NCI-H1436 (cell line): ENCODE measurements at places on chromosomes 2 and 18.

DNA sequence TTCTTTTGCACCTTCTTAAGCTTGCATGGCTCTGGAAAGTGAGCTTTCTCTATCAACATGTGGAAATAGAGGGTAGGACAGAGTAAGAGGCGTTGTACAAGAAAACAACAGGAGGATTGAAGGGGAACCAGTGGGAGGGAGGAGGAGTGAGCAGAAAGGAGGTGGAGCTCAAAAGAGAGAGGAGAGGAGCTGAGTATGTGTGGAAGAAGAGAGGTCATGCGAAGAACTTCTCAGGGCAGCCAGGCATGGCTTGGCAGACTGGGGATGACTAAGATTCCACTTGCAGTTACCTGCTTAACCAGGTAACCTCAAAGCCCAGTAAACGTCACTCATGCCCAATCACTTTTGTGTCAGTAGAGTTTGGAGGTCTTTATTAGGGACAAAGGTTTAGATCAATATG is 105.1 kb downstream of the BCL2L11 start:
- DNase-seq = no peak

GRCh38 chr2:19989667-19990415 is at the start of gene WDR35:
Gene WDR35 (minus strand): TSS chr2:19990105. CDS start chr2:19990015, 90 bp downstream.
- DNase-seq = peak; percentile 85

- no peak for DNase-seq
These were observed 38.0 kb upstream of the GPD2 start for GRCh38 chr2:156398176-156398575.

DNA sequence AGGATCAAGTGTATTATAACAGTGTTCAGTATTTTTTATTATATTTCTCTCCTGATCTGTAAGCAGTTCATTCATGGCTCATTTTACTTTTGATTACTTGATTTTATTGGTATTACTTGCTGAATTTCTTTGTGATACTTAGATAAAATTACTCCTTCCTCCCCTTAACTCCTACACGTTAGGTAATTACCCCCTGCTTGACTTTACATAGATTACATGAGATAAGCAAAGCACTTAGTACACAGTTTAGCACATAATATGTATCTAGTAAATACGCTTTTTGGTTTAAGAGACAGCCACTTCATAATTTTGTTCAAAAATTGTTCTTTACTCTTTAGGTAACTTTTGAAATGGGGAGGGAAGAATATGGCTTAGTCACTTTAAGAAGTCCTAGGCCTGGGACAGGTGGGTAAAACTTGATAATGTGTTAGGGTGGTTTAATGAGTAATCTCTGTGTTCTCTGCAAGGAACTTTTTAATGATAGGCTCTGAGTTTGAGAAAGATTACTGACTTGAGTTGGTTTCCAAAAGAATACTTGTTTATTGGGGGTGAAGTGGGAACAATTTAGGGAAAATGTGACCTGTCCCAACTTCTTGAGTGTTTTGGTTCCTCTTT is 80.9 kb downstream of the NCOA1 start:
- no peak for DNase-seq

- no peak for DNase-seq
These were observed 678 bp upstream of the OTX1 start for GRCh38 chr2:63049970-63050333.

DNA sequence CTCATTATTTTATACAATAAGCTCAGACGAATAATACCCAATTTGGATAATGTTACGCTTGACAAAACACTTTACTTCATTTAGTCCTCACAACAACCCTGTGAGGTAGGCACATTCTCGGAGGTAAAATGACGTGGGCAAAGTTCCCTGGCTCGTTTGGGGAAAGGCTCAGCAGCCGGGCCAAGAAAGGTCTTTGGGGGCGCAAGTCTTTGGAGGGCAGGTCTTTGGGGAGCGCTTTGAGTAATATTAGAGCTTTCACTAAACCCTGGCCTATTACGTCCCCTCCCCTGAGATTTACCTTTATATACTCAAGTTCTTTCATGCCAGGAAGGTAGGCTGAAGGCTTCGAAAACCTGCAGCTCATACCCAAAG is 427 bp downstream of the RBKS start:
- peak; percentile 28 for DNase-seq

GRCh38 chr2:102240640-102241370 is 54.0 kb downstream of the IL1RL2 start:
- peak; percentile 42 for DNase-seq

DNA sequence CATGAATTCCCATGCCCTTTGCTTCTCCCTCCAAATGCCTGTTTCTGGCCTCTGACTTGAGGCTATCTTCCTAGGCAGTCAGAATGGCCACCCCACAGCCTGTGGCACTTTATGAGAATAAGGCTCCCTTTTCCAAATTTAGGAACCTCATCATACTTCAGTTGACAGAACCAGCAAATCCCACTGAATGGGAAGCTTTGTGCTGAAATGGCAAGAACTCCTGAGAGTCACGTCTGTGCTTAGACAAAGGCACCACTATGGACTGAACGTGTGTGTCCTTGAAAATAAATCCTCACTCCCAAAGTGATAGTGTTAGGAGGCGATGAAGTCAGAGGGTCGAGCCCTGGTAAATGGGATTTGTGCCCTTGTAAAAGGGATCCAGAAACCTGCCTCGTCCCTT is 559.9 kb upstream of the SOX11 start:
- no peak for DNase-seq

DNA sequence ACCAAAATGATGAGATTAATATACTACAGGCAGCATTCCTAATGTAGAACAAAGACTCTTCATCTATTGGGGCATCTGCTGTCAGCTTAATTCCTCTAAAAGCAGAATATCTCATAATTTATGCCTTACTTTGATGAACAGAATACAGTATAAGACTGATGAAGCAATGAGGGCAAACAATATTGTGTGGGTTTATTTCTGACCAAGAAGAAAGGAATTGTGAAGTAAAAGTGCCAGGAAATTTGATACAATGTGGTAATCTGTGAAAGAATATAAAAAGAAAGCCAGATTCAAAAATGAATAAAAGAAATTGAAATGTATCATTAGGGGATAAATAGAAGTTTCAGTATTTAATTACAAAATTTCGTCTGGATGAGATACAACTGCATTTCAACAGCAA is 78.8 kb upstream of the TTC21B start:
- no peak for DNase-seq

DNA sequence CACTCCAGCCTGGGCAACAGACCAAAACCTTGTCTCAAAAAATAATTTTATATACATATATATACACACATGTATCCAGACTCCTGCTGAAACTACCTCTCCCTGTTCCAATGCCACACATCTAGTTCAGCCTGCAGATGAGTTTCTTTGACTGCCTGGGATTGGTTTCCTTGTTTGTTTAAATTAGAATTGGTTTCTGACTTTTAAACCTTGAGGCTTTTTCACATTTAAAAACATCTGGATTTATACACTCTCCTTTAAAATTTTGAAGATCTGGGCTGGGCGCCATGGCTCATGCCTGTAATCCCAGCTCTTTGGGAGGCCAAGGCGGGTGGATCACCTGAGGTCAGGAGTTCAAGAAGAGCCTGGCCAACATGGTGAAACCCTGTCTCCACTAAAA is 21.8 kb upstream of the CXCR1 start:
- no peak for DNase-seq

- no peak for DNase-seq
These were observed 2.5 kb downstream of the REL start for GRCh38 chr2:60883896-60884295.

GRCh38 chr18:55322178-55322735 is 265.7 kb downstream of the TCF4 start:
- peak; percentile 67 for DNase-seq

DNA sequence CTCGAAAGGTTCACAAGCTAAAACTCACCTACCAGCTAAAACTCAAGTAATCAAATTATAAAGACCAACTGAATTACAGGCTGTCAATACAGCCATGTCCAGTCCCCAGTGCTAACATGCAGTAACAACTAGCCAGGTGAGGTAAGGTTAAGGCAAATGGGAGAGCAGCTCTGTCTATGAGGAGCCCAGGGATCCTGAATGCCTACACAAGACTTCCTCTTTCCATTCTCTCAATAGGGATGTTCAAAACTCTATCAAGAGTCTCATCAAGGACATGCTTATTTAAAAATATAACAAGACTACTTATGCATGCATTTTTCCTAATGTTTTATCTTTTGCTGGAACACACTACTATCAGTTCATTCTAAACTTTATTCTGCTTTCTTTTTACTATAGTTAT is 20.4 kb downstream of the REV1 start:
- DNase-seq = no peak

- DNase-seq = no peak
These were observed 1.9 kb downstream of the MCFD2 start for GRCh38 chr2:46913471-46914381.

- DNase-seq = no peak
These were observed 262.9 kb upstream of the CDH2 start for GRCh38 chr18:28439870-28440269.

- DNase-seq = no peak
These were observed 7.0 kb downstream of the ITSN2 start for GRCh38 chr2:24353364-24353763.

GRCh38 chr2:102065675-102066252 is 74.0 kb downstream of the IL1R2 start:
- no peak for DNase-seq

DNA sequence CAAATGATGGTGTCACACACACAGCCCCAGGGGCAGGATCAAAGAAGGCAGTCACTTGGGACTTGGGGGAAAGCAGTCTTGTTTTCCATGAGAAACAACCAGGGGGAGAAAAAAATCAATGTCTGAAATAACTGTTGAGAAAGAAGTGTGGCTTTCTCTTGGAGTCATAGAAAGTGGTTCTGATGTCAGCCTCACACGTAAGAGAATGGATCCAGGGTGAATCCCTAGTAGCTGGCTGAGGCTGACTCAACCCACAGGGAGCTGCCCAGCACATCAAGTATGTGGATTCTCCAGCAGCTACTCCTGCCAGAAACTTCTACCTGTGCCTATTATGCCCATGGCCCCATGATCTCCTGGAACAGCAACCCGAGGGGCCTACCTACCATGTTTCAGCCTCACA is 33.6 kb upstream of the ZBTB7C start:
- peak; percentile 10 for DNase-seq

DNA sequence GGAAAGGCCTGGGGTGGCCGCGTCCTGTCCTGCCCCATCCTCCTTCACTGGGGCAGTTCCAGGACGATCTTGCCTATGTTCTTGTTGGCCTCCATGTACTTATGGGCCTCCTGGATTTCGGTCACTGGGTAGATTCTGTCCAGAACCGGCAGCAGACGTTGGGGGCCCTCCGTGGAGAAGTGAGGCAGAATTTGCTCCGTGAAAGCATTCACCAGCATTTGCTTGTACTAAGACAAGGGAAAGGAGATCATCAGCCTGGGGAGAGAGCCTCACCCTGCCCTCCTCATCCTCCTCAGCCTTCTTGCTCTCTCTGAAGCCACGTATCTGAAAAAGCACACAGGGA is 1.4 kb upstream of the SF3B6 start:
- no peak for DNase-seq

- no peak for DNase-seq
These were observed 4.0 kb downstream of the LBX2 start for GRCh38 chr2:74495440-74495839.

DNA sequence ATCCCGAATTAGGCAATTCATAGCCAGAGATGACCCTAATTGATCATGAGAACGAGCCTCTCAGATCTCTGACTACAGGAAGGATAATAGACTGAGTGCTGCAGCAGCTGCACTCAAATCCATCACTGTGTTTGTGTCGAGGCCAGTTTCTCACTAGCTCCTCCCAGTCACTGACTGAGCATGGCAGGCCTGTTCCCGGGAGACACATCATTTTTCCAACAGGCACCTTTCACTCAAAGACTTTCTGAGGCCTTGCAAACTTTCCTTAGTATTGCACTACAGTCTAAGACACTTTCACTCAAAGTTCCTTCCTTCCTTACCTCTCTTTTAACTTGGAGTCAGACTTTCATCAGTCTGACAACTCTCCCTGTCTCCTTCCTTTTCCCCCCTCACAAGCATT is 13.7 kb downstream of the SOS1 start:
- peak; percentile 54 for DNase-seq

DNA sequence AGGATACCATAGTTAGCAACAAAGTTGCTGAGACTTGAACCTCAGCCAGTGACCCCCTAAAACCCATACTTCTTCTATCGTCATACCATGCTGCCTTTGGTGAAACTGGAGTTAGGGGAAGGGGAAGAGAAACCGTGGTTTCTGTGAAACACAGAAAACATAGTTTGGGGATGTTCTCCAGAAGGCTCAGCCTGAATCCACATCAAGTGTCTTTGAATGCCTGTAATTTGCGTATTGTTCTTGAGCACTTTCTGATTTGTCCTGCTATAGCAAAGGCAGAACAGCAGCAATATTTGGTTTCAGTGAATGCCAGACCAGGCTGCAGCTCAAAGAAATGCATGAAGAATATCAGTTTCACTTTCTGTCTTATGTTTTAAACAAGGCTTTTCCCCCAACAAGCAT is 258.7 kb downstream of the TTC32 start:
- DNase-seq = no peak

DNA sequence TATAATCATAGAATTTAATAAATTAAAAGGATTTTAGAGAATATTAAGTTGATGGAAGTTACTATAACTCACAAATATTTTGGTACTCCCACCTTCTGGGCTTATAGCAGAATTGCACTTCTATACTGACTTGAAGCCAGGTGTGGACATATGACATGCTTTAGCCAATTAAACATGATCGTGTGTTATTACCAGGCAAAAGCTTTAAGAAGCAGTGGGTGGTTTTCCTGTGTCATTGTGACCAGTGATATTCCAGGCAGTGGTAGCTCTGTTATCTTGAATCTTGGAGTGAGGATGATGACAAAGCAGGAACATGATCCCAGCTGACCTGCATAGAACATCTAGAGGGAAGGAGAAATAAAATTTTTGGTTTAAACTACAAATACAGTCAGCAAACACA is 370.9 kb upstream of the ZEB2 start:
- DNase-seq = no peak

GRCh38 chr2:236728916-236729670 is 159.5 kb downstream of the ACKR3 start:
- no peak for DNase-seq
